ENCODE measurements at places on chromosomes 5 and 9.

DNA sequence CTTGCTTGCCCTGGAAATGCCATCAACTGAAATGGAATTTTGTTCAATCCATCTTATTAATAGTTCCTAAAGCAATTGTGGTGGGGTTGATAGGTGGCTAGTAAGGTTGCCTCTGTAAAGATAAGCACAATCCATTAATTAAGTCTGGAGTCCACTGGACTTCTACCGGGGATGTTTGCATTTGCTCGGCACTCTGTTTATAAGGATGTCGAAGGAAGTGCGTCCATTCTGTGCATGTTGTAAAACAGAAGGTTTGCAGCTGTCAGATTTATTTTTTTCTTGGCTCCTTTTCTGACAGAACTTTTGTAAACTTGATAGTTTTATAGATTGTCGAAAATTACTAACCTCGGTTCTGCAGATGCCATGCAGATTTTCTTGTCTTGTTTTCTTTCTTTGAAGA, 12.8 kb upstream of the TNFAIP8 start:
- DNase-seq, result no peak

- DNase-seq, result no peak
These were observed 49.1 kb upstream of the RNU6ATAC start for GRCh38 chr9:134213508-134213850.

DNA sequence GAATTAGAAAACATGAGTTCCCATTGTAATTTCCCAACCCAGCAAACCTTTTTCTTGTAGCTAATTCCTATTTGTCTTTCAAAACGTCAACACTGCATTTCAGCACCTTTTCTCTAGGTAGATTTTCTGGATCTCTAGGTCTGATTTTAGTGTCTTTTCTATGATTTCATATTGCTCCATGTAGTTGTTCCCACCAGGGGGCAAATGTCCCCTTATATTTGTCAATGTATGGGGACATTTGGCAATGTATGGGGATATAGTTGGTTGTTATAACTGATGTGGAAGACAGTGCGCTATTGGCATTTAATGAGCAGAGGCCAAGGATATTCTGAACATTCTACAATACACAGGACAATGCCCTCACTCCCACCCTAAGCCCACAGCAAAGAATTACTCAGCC, 273.9 kb upstream of the ADRA1B start:
- no peak for DNase-seq

DNA sequence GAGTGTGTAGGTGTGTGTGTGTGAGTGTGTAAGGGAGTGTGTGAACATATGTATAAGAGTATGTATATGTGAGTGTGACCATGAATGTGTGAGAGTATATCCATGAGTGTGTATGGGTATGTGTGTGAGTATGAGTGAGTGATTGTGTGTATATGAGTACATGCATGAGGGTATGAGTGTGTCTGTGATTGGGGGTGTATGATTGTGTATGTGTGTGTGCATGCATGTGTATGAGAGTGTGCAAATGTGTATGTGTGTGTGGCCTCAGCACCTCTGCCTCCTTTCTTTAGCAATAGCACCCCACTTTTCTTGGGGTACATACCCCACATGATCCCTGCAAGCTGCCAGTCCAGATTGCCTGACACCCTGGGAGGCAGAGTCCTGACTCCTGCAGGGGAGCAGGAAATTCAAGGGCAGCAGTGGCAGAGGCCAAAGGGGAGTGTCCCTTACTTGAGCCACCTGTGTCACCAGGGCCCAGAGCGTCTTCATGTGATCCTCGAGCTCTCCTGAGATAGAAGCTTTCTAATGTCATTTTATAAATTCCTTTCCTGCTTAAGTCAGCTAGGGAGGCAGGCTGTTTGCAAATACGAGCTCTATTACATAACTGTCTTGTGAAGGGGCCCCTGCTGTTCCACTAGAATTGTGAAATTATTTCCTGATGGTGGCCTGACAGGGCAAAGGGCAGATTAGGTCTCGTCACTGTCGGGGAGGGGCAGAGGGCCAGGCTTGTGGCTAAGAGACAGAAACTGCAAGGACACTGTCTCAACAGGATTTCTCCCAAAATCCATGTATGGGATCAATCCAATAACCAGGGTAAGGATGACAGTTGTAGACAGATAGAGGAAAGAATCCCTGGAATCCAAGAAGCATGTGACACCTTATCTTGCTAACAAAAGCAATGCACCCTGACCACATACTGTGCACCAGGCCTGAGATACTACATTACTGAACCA, 389.1 kb downstream of the GADD45G start:
- no peak for DNase-seq

- DNase-seq, result no peak
These were observed 93.7 kb downstream of the WDR41 start for GRCh38 chr5:77398458-77398857.

GRCh38 chr5:156420665-156421064, 93.7 kb downstream of the SGCD start:
- DNase-seq, result no peak

DNA sequence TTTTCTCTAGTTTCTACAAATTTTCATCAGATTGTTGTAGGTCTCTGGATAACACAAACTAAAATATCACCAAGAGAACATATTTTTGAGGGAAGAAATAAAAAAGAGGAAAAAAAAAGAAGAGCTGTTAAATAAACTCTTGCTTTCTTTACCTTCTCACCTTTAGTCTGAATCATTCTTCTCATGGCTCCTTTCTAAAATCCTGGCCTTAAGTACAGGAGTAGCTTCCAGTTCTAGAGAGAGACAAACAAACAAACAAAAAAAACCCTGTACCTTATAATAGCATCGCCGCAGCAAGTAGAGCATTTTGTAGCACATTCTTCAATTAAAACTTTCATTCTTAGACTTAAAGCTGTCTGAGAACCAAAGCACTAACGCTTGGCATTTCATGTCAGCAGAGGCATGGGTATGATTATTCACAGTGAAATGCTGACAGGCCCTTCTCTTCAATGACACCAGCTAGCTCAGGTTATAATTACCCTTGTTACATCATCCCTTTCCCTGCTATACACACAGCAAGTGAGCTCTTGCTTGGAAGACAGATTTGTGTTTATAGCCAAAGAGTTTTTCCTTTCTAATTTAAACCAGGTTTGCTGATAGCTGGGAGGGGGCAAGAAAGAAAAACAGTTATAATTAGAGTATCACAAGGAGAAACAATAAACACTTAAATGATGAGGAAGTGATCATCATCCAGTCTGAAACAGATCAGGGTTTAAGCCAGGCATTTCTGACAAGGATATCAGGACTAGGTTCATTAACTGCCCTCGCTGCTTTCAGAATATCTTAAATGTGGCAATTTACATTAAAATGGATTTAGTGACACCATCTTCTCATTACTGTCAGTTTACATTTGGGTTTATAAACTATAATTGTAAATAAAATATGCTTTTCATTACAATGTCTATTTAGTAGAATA, 510.9 kb upstream of the ZNF608 start:
- DNase-seq, result no peak

DNA sequence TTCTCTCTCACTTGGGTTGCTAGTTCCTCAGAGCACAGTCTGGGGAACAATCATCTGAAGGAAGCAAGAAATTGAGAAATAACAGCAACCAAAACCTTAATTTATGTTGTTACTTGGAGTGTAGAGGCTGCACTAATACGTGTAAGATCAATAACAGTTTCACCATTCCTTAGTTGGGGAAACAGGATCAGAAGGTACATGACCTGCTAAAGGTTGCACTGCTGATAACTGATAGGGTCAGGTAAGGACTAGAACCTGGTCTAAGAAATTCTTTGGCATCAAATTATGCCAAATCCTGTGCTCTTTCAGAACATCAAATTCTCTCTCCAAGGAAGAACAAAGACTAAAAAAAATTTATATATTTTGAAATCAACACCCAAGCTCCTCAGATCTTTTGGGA, 278.6 kb upstream of the C9orf72 start:
- DNase-seq, result no peak

- DNase-seq, result no peak
These were observed 78.4 kb upstream of the CKMT2 start for GRCh38 chr5:81154725-81155124.

- no peak for DNase-seq
These were observed 278.3 kb downstream of the NR2F1-AS1 start for GRCh38 chr5:93302711-93303110.

DNA sequence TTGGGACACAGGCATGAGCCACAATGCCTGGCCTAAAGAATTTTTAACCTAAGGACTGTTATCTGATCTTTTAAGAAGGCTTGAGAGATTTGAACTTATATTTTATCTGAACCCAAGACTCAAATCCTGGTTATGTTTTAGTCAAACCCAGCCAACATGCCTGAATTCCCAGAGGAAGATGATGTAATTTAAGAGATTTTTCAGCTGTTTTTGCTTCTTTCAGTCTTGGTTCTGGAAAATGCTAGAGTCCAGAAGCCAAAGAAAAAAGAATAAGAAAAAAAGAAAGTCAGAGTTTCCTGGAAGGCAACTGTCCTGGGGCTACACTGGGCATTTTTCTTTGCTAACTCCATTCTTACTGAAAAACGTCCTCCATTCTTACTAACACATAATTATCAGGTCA, 85.8 kb downstream of the SNX18 start:
- DNase-seq, result no peak

DNA sequence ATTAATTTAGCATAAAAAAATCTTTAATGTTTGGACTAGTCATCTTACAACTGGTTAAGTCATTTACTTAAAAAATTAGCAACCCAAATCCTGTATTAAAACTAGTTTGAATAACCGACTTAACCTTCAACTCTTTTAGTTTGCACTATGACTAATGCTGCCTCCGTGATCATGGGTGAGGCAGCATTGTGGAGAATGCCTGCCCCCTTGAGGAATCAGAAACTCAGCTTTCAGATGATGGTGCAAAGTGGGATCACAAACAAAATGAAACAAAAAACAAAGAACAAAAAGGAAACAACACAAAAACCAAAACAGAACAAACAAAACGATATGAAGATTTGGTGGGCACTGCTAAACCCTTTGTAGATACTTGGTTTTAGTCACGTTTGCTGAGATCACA, 127.0 kb upstream of the PALM2AKAP2 start:
- DNase-seq, result no peak

DNA sequence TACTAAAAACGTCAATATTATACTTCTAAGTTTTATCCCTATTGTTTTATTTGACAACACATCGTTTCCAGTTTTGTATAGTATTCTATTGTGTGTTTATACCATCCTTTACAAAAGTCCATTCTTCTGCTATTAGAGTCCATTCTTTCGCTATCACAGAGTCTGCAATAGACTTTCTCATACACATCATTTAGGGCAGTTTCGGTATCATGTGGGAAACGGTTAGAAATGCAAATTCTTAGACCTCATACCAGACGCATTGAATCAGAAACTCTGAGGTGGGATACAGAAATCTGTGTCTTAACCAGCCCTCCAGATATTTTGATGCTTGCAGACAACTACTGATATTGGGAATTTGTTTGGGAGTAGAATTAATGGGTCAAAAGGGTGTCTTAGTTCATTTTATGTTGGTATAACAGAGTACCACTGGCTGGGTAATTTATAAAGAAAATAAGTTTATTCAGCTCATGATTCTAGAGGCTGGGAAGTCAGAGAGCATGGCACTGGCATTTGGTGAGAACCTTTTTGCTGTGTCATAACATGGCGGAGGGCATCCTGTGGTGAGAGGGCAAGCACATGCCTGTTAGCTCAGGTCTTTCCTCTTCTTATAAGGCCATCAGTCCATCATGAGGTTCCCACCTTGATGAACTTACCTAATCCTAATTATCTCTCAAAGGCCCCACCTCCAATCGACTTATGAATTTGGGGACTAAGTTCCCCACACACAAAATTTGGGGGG, 21.1 kb downstream of the CARTPT start:
- no peak for DNase-seq

GRCh38 chr5:126847456-126847820, 70.5 kb downstream of the LMNB1 start:
- no peak for DNase-seq

DNA sequence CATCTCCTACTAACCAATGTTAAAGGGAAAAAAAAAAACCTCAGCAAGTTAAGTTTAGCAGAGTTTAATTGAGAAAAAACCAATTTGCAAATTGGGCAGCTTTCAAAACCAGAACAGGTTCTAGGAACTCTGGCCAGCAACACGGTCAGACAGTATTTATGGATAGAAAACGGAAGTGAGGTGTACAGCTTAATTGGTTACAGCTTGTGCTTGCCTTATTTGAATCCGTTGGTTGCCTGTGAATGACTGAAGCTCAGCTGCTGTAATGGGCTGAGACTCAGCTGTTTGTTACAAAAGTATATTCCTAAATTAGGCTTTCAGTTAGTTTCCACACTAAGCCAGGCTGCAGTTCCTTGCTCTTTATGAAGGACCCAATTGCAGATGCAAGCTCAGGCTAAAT, 217.0 kb downstream of the SREK1 start:
- DNase-seq, result no peak

DNA sequence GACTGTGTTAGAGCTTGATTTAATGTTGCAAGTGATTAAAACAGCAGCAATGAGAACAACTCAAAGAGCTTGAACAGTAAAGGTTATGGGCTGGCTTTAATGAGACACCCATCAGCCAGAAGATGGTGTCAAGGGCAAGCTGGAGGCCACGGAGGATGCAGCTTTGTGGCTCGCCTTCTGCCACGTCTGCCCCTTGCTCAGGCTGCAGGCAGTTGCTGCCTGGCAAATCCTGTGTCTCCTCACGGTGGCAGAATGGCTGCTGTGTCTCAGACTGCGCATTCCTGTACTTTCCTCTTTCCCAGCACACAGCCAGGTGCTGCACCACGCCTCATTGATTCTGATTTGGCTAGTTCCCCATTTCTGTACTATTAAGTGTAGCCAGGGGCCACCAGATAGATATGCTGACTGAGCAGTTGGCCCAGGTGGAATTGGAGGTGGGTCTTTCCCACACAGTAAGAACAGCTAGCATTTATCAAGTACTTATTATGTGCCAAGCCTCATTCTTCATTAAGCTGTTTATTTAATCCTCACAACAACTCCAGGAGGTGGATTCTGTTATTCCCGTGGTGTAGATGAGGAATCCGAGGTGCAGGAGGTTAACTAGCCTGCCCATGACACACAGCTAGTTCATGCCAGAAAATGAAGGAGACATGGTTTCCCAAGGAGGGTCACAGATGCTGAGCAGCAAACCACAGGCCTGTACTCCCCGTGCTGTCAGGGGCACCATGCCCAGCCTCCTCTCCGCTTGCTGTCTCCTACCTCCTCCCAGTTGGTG, 3.5 kb downstream of the NXNL2 start:
- DNase-seq, result no peak

DNA sequence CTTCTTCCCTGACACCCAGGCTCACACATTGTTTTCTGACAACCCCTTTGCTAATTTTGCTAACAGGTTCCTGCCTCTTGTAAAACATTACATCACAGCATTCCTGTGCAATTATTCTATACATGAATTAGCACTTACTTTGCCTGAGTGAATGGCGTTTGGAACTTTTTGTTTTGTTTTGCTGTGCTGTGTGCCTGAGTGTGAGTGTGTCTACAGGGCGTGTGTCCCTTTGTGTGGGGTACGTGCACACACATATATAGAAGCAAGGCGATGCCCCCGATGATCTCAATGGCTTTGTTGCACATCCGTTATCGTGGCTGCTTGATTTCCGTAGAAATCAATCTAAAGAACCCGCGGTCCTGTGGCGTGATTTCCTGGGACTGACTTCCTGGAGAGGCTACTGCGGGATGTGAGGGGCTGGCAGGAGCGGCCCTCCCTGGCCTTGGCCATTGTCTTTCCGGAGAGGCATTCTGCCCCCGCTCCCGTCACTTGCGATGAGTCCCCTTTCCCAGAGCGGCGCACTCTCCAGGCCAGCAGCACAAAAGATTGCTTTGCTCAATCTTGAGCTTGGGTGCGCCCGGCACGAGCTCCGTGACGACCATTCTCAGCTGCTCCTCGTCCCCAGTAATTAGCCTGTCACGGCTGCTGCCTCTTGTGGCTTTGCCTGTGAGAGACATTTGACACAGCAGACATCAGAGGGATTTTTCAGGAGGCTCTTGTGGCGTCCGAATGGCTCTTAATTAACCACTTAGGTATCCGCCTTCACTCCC, 398.1 kb upstream of the IRX1 start:
- no peak for DNase-seq

- DNase-seq, result no peak
These were observed 203.3 kb downstream of the MEF2C start for GRCh38 chr5:88679638-88680037.

All from pulmonary artery endothelial cell (primary cell).